ENCODE measurements at places on chromosomes 5 and 9. TPM values are rescaled to one million over a fixed set of nuclear protein-coding genes. Genes with fewer than 3 reads are reported as not detected.

KIAA1958 gene
- 6.7 TPM for total RNA-seq

TTC23L gene
- total RNA-seq, result 0.63 TPM

ORM2 gene
- total RNA-seq, result not detected

PAEP gene
- total RNA-seq, result not detected

SLC6A3 gene
- total RNA-seq, result not detected

CLIC3 gene
- total RNA-seq, result 4.1 TPM

ANKRD31 gene
- total RNA-seq, result 0.66 TPM

STKLD1 gene
- 0.91 TPM for total RNA-seq

F12 gene
- total RNA-seq, result 9.2 TPM

CDH6 gene
- not detected for total RNA-seq

IFT74 gene
- total RNA-seq, result 10.4 TPM

POC5 gene
- total RNA-seq, result 15.4 TPM

FOXD4L3 gene
- total RNA-seq, result not detected

CNTNAP3 gene
- total RNA-seq, result not detected

DND1 gene
- total RNA-seq, result 2.3 TPM

GPR151 gene
- total RNA-seq, result not detected

NR5A1 gene
- total RNA-seq, result not detected

LRRC70 gene
- 0.13 TPM for total RNA-seq

LCN9 gene
- not detected for total RNA-seq

DNA sequence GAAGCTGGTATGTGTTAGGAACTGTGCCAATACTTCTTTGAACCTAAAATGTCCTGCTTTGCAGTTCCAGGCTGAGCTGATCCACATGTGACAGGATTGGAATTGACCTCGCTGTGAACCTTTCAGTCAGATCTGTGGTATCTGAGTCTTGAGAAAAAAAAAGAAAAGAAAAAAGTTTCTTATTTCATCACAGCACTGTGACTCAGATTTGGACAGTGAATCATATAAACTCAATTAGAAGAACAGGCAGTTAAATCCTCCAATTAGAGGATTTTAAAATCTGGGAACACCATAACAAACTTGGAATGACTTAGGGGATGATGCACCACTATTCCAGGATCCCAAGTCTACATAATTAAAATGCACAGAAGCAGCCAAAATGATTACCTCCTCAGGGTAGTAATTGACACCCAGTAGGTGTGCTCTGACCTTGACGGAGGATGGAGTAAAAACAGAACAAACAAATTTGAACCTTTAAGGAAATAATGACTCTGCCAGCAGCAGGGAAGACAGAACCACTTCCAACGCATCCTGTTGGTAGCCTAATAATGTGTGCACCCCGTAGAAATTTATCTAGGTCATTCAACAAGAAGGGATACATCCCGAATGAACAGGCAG lies 57.8 kb upstream of the RAI14 start:
- DNase-seq, result no peak

DNA sequence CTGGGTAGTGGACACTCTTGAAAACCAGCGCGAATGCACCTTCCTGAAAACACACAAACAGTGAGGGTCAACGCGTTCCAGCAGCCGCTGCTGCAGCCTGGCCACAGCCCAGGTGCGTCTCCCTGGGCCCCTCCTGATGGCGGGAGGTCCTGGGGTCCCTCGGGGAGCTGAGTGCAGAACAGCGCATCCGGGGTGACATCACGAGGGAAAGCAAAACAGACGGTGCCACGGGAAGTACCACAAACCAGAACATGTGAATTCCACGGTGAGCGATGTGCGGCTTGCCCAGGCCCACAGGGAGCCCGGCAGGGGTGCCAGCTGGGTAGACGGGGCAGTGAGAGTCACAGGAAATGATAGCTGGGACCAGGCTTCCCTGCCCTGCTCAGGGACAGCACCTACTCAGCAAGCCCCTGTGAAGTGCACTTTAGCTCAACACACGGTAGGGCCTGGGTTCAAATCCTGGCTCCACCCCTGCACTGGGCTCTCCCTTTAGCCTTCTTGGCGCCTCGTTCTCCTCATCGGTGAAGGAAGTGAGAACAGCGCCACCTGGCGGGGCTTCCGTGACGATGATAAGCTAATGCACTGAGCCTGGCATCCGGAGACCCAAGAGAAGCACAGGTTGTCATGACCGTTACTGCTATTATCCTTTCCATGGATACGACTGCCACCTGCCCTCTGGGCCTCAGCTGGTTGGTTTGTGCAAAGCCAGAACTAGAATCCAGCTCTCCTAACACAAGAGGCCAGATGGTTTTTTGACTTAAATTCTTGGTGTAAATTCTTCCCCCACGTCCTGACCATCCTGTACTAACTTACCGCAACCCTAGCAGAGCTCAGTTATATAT lies 24.6 kb downstream of the GFPT2 start:
- peak; percentile 70 for DNase-seq

DNA sequence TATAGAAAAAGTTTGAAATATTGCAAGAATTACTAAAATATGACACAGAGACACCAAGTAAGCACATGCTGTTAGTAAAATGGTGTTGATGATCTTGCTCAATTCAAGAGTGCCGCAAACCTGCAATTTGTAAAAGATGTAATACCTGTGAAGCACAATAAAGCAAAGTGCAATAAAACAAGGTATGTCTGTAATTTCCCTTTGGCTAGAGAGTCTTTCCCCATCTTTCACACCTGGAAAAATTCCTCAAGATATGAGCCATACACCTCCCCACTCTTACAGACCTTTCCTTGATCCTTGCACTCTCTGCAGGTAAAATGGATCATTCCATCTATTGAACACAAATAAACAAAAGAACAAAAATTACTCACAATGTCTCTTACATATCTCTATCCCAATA lies 597.8 kb downstream of the EFNA5 start:
- no peak for DNase-seq

DNA sequence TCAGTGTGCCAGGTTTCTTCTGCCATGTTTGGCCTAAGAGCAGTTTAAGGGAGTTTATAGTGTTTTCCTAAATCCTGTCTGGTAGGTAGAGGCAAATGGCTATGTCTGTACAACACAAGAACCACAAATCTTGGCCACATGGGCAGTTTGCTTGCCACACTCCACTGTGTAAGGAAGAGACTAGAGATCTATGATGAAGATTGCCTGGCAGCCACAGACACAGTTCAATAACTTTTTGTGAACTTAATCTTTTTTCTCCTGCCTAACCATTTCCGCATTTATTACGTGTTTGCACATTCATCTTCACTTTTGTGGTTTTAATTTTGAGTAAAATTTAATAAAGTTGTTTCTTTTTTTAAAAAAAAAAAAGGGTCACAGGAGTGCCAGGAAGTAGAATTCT lies 5.8 kb downstream of the MFAP3 start:
- no peak for DNase-seq

- no peak for DNase-seq
Measured at GRCh38 chr5:154109416-154110106, 70.8 kb downstream of the MFAP3 start.

GRCh38 chr9:136091582-136092352 lies 3.3 kb downstream of the NACC2 start:
- DNase-seq, result no peak

- no peak for DNase-seq
Measured at GRCh38 chr9:29714860-29715259, 2141.6 kb upstream of the C9orf72 start.

- no peak for DNase-seq
Measured at GRCh38 chr9:90942555-90942954, 140.9 kb downstream of the SYK start.

- DNase-seq, result no peak
Measured at GRCh38 chr5:155633338-155633957, 619.9 kb downstream of the KIF4B start.

- peak; percentile 37 for DNase-seq
Measured at GRCh38 chr9:77011973-77012821, 7.3 kb upstream of the FOXB2 start.

DNA sequence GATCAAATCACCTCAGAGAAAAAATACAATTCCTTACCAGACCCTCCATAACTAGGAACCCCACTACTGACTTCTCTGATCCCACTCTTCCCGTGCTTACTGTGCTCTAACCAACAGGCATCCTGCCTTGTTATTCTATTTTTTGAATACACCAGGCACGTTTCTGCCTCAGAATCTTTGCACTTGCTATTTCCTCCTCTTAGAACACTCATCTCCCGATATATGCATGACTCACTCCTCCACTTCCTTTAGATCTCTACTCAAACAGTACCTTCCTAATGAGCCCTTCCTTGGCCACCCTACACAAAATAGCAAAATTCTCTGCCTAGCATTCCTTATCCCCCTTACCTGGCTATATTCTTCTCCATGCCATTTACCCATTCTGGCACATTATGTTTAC lies 43.9 kb downstream of the MAPKAP1 start:
- DNase-seq, result no peak

DNA sequence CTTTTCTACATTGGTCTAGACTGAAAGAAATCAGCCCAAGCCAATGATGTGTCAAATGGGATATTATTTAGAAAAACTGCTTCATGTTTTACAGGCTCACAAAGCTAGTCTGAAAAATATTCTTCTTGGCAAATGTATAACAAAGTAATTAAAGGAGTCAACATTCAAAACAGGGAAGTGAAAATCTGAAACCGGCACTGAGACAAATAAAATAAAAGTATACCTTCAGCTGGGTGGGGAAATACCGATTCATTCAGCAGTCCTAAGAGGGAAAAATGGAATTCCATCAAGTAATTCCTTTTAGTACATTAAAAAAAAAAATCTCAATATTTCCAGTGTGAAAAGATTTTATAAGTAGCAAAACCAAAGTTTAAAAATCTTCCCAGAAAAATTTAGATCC lies 259.6 kb upstream of the SLC24A2 start:
- DNase-seq, result no peak

GRCh38 chr9:14159440-14160216 lies 154.3 kb downstream of the NFIB start:
- DNase-seq, result no peak

DNA sequence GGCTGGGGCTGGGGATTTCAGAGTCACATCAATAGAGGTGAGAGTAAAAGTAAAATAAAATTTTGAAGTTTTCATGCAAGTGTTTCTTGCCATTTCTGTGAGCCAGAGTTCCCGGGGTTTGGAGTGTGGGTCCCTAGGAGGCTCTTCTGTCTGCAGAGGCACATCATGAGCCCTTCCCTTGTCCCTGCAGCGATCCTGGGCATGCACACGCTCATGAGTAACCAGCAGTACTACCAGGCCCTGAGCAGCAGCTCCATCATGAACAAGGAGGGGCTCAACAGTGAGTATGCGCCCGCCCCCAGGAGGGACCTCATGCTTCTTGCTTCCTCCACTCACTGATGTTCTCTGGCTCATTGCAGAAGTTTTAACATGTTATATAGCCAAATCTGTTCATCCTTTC lies 61.1 kb downstream of the TMOD1 start:
- no peak for DNase-seq

DNA sequence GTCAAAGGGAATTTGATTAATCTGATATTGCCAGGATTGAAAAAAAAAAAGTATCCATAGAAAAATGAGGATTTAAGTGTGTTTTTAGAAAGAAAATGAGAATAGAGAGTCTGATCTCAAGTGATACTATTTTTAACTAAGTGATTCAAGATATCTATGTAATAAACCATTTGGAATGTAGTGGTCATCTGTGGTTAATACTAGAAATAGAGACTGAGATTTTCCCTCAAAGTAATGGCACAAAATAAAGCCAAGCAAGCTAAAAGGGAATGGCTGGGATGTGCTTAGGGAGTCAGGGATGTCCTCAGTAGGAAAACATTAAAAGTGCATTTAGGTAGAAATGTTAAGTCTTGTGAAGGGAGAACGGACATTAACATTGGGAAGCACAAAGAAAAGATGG lies 90.6 kb downstream of the FBXO4 start:
- DNase-seq, result no peak

DNA sequence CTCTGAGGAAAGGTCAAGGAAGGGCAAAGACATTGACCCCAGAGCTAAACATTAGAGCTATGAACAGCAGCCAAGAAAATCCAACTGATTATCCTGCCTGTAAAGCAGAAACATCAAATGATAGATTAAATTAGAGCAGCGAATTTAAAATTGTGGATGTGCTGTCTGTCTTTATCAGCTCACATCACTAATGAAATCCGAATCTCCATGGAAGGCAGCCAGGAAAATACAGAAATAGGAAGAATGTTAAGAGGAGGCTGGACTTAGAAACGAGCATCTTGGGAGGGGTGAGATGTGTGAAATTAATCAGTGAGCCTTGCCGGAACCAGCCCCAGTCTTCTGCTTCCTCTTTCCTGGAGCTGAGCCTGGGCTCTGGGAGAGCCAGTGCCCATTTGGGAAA lies 191.0 kb downstream of the PJA2 start:
- DNase-seq, result no peak

GRCh38 chr5:166185185-166185584 lies 2106.3 kb upstream of the WWC1 start:
- no peak for DNase-seq

DNA sequence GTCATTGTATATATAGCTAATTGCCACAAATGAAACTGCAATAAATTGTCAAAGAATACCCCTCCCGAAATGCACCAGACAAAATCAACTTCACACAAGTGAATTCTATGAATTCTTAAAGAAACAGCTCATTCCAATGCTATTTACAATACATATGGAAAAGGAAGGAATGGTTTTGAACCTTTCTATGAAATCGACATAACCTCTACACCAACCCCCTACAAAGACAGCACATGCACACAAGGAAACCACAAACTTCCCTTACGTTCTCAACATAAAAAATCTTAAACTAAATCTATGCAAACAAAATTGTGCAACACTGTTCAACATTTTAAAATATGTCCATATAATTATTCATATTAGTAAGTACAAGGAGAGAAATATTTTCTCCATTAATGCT lies 39.2 kb downstream of the MARCHF11 start:
- DNase-seq, result no peak

- no peak for DNase-seq
Measured at GRCh38 chr9:120750421-120750820, 36.2 kb upstream of the MEGF9 start.

DNA sequence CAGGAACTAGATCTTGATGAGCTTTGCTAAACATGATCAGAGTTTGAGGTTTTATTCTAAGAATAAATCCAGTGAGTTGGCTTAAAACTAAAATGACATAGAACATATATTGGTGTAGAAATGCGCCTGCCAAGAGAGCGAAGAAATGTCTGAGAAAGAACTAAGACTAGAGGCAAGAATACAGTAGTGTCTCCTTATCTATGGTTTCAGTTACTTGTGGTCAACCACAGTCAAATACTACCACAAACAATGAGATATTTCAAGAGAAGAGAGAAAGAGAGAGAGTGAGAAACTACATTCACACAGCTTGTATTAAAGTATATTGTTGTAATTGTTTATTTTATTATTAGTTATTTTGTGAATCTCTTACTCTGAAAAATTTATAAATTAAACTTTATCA lies 254.4 kb upstream of the CDH10 start:
- no peak for DNase-seq

Data from CD8-positive, alpha-beta memory T cell (primary cell).